ENCODE measurements at places on chromosomes 5 and 9.
A peak's percentile ranks its signal among the peaks of the same experiment; 100 is the strongest.

GRCh38 chr9:129023908-129024233 lies 4.3 kb downstream of the SH3GLB2 start:
- peak; percentile 9 for DNase-seq

DNA sequence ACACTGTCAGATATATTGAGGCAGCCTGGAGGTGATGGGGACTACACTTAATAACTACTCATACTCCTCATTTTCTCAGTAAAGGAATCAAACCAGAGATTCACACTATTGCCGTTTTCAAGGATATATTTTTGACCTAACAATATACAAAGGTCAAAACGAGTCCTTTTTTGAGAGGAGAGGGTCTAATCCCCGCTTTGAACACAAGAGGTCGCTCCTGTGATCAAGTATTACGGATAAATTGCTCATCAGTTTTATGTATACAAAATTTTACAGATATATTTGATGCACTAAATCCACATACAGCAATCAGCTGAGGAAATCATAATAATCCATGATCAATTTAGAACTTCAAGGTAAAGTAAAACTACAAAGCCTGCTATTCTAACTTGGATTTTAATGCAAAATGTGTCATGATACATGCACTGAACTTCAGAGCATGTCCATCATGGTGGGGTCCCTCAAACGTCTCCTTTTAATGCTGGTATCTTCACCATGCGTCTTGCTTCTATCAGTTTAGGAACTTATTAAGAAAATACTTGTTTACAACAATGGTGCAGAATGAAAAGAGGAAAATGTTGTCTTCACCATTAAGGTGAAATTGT lies 2.5 kb upstream of the ISL1 start:
- no peak for DNase-seq

GRCh38 chr5:168656633-168657032 lies 77.5 kb upstream of the PANK3 start:
- DNase-seq: no peak

- peak; percentile 41 for DNase-seq
Measured at GRCh38 chr5:139287890-139288635, 5.5 kb upstream of the MATR3 start.

DNA sequence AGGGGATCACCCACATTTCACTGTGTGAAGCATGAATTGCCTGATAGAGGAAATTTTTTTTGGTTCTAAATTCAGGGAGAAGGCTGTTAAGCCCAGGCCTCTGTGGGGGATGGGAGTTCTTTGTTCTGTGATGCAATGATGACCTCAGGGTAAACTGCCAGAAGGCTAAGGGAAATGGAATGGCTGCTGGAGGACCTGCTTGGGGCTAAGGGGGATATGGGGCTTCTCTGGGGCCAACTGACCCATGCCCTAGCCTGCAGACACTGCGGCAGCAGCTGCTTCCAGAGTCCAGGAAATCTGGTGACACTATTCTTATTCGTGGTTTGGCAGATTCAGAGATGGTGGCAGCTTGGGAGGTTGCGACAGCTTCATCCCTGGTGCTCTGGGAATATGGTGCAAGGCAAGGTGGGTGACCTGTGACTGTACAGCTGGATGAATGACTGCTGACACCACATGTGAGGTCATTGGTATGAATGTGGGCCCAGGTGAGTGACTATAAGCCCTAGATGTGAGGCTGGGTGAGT lies 30.3 kb downstream of the VCP start:
- DNase-seq: no peak

DNA sequence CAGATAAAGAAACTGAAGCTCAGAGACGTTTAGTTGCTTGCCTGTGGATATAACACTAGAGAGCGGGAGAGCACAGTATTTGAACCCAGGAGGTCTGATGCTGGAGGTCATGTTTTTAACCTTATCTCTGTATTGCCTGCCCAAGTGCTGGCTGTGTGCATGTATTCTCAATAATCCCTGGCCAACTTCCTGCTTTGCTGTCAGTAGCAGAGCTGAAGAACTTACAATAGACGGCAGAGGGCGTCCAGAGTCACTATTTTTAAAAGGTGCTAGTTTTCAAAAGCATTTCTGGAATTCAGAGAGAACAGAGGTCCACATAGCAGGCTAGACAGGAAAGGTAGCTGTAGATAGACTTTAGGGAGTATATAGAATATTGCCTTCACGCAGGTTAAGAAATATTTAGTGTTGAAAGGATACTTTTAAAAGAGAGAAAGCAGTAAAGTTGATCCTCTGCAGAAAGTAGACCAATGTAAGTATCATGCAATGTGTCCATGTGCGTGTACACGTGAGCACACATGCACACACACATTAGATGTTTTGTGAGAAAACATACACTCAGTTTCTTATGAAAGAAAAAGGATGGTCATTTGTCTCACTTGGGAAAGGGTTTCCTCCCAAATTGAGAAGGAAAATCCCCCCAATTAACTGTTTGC lies 46.3 kb downstream of the PTCD2 start:
- peak; percentile 69 for DNase-seq

- peak; percentile 70 for DNase-seq
Measured at GRCh38 chr9:124771867-124772679, 962 bp upstream of the NR6A1 start.

DNA sequence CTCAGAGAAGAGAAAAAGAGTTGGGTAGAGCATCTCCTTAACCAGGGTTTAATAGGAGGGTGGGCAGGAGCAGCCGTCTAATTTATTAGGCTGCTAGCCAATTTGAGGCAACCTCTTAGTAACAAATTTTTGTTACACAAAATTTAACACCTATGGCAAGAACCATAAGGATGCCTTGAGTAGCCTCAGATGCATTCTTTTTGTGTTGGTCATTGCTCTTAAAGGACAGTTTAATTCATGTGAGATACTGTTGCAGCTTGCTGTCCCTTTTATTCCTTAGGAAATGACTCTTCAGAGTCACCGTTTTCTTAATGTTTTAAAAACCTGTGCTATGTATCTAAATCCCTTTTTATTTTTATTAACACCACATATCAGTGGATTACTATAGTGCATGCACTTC lies 255.1 kb downstream of the MAST4 start:
- no peak for DNase-seq

DNA sequence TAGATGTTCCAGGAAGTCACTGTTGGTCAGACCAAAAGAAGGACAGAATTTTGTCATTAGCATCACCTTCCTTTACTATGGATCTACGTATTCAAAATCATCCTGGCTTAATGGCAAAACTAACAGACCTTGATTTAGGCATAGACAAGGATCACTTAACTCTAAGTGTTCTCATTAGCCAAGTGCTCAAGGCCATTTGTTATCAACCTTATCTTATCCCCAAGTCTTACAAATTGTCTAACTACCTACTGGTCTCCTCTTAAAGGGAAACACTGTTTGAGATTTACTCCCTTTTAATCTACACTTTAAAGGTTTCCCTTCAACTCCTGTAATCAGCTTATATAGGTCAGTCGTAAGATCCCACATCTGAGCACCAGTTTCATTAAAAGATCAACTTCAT lies 1197.5 kb upstream of the C9orf72 start:
- DNase-seq: no peak

DNA sequence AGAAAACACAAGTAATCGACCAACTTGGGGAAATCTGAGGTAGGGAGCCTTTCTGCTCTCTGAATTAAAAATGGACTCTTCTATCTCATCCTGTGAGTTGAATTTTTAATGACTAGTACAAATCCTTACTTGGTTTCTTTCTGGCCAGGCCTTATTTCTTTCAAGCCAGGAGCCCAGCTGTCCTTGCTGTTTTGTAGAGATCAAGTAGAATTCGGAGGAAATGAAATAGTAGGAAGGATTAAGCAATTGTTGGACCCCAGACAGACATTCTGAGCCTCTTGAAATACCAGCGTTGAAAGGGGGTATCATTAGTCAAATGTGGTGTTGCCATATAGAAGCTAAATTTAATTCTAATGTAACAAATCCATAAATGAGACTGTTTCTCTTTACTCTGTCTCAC lies 53.7 kb upstream of the SMIM15 start:
- no peak for DNase-seq

GRCh38 chr5:126253406-126253805 lies 169.8 kb upstream of the GRAMD2B start:
- DNase-seq: no peak

GRCh38 chr5:160270704-160271103 lies 41.4 kb downstream of the FABP6 start:
- DNase-seq: no peak

DNA sequence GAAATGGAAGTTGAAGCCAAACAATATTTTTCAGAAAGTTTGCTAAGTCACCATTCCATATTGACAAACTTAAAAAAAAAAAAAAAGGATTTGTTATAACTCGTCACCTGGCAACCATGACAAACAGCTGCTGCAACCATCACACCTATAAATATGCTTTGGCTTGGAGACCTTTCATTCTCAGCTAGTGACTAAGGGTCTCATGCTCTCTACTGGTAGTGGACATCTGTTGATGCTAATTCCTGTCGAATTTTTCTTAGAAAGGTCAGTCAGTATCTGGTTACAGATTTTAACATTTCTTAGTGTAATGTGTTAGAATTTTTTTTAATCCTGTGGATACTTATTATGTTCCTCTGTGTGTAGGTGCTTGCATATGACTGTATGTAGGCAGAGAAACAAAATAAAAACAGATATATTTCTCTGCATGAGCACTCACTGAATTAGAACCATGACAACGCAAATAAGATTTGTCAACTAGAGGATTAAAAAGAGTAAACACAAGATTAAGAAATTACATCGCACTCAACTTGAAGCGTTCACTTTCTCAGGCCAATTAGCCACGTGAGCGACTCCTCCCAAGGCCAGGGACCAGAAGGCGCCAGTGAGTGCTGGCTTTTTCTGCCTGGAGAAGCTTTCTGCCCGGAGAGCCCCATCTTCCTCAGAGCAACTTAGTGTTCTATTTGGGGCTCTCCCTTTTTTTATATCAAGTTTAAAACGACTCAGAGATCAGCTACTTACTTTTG lies 27.0 kb upstream of the ZNF622 start:
- DNase-seq: no peak

All from B cell (primary cell).